NCI-H1694 (cell line): ENCODE measurements at places on chromosomes 2 and 18.

DNA sequence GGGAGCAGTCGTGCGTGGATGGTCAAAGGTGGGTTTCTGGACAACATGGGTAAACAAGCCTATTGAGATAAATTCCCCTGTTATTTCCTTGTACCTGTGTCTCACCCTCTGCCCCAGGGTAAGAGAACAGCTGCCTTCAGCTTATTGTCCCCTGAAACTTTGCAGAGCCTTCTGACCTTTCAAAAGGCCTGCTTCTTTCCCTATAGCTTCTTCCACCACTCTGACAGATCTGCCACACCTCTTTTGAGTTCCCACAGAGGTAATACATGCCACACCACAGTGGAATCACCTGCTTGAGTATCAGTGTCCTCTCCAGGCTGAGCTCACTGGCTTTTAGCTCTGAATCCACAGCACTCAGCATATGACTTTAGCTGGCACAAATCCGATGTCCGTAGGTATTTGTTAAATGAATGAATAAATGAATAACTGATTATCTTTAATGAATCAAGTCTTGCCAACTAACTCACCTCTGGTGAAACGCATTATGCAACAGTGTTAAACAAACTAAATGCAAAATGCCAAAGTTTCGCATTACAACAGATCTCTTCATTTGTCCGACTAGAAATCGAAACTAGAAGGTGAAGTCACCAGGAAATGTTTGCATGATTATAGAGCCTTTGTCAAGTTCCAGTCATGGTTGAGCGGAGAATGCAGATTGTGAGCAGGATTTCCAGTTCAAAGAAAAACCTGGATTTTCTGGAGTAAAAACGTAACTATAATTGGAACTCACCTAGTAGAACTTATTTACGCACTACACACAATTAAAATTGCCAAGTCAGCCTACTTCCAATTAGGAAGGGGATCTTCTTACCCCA is 16.4 kb downstream of the DYNAP start:
- no peak for DNase-seq

GRCh38 chr2:170340693-170341068 is 162.7 kb downstream of the MYO3B start:
- no peak for DNase-seq

GRCh38 chr18:41875094-41875780 is 79.8 kb upstream of the PIK3C3 start:
- DNase-seq = no peak

GRCh38 chr2:146817613-146818012 is 1027.2 kb upstream of the ACVR2A start:
- no peak for DNase-seq

GRCh38 chr18:32822197-32822596 is 49.4 kb upstream of the KLHL14 start:
- DNase-seq = no peak

DNA sequence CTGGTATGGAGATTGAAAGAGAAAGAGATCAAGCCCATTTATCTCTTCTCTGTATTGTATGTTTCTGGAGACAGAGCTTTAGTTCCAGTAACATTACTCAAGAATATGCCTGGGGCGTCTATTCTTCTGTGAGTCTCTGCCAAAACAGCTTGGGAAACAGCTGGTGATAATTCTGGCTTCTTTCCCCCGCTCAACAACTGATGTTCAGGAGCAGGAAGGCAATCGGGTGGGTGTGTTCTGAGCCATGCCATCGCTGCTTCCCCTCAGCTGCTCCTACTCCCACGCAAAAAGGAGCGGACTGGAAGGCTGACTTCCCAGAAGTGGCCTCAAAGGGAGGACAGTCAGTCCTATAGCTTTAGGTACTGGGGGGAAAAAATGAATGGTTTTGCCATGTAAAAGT is 695.1 kb downstream of the PLCL1 start:
- peak; percentile 55 for DNase-seq

- DNase-seq = no peak
These were observed 257.1 kb downstream of the MYO3B start for GRCh38 chr2:170434900-170435621.

DNA sequence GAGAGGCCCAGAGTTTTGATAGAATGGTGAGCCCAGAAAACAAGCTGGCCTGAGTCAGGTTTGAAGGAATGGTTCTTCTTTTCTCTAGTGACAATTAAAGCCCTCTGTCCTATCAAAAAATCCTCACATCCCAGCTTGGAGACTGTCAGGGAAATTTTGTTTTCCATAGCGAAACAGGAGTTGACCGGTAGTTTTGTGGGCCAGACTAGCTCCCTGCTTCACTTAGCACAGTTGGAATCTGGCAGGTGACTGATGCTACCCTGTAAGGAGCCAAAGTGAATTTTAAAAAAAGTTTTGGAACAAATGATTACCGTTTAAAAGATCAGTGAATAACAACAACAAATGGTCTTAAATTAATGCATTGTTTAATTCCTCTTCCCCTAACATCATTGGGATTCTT is 6.7 kb downstream of the NAB1 start:
- no peak for DNase-seq

- DNase-seq = no peak
These were observed 21.6 kb upstream of the KIF5C start for GRCh38 chr2:148853458-148853857.

DNA sequence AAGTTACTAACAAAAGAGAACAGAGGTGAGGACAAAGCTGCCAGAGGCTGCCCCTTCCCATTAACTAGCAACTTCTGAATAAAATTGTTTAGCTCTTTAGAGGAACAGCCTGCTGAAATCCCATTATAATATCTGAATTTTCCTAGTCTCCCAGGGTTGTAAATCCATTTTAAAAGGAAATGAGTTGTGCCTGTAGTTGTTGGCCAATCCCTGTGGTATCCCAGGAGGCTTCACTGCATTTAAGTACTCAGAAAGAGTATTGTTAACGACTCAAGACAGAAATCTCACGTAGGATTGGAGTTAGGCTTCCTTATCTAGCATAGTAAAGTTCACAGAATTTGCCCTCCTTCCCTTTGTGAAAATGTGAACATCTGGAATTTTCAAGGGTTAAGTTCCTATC is 8.9 kb downstream of the LAPTM4A start:
- DNase-seq = no peak

GRCh38 chr2:206079699-206080465 is 6.1 kb downstream of the INO80D start:
- DNase-seq = no peak

DNA sequence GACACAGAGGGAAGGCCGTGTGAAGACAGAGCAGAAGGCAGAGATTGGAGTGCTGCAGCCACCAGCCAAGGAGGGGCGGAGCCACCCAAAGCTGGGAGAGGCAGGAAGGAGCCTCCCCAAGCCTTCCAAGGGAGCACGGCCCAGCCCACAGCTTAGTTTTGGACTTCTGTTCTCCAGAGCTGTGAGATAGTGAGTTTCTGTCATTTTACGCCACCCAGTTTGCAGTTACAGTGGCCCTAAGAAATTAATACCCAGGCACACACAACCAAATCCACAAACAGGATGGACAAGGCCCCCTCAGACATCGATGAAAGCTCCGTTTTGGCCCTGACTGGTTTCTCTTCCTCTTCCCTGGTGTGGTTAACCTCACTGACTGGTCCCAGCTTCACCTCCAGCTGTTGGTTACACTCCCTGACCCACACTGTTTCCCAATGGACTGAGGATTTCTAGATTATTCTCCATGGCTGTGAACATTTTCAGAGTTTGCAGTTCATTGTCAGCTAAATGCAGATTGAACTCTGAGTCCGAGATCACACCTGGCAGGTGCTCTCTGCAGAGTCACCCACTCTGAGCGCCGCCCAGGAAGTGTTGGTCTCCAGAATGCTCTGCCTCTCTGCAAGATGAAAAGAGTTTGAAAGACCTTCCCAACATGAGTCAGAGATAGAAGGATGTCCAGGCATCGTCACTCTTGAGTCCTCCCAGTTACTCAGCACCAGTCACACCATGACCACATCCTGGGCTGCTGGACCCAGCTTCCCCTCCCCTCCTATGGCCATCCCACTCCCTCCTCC is 100.2 kb downstream of the TWIST2 start:
- no peak for DNase-seq

GRCh38 chr2:5474716-5475115 is 217.5 kb upstream of the SOX11 start:
- DNase-seq = no peak

GRCh38 chr2:99880148-99880963 is 262.0 kb downstream of the AFF3 start:
- DNase-seq = peak; percentile 96

- no peak for DNase-seq
These were observed 37.7 kb downstream of the GPC1 start for GRCh38 chr2:240473211-240473610.

DNA sequence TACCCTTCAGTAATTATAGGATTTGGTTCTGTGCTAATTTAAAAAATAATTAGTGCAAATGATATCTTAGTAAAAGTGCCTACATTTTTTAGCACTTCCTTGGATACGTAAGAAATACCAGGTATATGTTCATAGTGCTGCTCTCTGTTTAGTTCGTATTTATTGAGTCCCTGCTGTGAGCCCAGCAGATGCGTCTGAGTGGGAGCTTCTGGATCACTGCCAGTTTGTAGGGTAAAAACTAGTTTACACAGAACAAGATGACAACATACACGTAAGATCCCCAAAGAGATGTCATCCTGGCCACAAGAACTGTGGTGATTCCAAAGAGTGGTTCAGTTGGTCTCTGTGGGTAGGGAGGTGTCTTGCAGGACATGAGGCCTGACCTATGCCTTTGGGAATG is 103.2 kb downstream of the CTIF start:
- DNase-seq = no peak

GRCh38 chr2:10014418-10015190 is 28.7 kb upstream of the KLF11 start:
- no peak for DNase-seq

DNA sequence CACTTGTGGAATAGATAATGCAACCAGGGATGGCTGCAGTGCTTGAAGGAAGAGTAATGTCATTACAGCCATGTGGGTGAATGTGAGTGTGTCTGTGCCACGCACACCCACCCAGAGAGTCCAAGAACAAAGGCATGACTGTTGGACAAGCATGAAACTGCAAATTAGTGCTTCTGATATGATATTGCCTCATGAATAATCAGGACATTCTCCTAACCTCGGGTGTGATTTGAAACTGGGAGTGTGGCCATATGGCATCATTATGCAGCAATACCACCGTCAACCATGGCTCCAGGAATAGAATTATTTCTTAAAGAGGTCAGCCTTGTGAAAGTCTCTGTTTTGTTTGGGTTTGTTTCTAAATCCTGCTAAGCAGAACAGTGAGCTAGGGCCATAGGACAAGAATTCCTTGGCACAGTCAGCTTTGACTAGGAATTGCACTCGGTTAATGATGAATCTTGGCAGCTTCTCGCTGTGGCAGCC is 678.0 kb upstream of the RAB6C start:
- DNase-seq = peak; percentile 7

DNA sequence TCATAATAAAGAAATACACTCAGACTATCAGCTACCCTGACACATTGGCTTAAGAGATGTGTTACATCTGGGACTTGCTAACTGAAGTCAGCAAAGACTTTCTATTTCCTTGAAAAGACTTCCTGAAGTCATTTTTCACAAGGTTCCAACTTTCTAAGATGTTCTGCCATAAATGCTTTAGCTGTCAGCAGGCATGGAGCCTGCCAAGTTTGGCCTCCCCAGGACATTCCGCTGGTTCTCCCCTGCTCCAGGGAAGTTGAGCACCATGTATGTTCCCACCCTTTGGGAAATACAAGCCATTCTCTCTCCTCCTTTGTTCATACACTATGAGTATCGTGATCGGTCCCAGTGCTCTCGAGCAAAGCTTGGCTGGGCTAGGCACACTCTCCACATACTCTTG is 202.7 kb upstream of the CCDC68 start:
- DNase-seq = no peak

DNA sequence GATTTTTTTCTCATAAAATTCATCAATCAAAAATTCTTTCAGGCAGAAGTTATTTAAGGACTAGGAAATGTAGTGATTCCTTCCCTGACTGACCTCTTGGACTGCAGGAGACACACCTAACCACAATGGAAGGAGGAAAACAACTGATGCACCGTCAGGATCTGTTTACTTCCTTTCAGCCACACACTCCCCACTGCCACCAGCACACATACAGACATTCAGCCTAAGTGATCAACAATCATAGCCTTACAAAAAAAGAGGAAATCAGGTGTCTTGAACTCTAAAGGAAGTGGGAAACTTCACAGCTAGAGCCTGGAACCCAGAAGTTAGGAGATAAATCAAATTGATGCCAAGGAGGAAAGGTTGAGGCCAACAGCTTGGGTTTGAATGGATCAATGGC is 213.5 kb upstream of the ACVR2A start:
- DNase-seq = no peak

DNA sequence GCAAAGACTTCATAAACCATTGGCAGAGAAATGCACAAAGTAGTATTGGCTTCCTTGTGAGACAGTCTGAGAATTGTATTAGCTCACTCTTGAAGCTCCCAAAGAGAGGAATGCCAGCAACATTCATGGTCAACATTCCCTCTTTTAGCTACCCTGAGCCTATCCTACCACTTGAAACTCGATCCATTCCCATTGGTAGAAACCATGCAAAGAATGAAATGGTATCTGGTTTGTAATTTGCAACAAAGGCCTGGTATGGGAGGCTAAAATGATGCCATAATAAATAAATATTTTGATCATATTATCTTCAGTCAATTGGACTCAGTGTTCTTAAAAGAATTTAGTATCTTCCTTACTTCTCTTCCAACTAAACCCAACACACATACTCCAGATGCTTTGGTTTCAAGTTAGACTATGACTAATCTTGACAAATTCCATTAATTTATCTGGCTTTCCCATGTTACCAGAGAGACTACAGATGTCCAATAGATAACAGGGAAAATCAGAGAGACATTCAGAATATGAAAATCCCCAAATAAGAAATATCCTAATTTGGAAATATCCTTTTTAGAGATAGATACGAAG is 102.9 kb downstream of the DHRS9 start:
- DNase-seq = no peak

DNA sequence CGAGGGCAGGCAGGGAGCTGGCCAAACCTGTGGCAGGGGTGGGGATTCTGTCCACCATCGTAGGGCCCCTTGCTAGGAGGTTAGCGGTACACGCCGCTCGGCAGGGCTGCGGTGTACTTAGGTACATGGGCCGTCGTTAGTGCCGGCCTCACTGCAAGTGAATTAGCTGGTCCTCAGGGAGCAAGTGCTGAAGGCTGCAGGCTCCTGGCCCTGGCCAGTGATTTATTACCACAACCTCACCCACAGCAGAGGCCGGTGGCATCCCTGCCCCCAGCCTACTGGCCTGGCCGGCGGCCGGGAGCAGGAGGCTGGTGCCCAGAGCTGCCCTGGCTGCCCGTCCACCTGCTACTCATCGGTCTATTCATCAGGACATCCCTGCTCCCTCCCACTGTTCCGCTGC is 19.6 kb upstream of the PTMA start:
- no peak for DNase-seq

GRCh38 chr2:224572338-224572737 is 12.8 kb downstream of the CUL3 start:
- no peak for DNase-seq

- no peak for DNase-seq
These were observed 169.2 kb upstream of the APCDD1 start for GRCh38 chr18:10285283-10285640.

DNA sequence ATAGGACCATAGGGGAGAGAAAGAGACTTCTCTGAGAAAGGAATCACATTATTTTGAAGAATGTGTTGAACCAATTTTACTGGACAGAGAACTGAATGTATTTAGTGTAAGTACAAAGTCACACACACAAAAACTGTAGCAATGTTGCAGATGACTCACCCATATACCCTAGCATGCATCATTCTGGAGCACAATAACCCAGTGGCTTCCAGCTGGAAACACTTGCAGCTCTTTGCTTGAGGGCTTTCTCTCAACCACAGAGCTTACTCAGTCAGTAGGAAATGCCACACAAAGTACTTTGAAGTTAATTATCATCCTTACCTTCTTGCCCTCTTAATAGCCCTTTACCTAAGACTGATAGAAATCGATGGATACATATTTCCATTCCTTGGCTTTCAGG is 760.0 kb upstream of the FSHR start:
- DNase-seq = no peak
